ENCODE measurements at places on chromosomes 3 and 15.

GRCh38 chr15:57091636-57092035, 173.2 kb downstream of the TCF12 start:
- no peak for DNase-seq

DNA sequence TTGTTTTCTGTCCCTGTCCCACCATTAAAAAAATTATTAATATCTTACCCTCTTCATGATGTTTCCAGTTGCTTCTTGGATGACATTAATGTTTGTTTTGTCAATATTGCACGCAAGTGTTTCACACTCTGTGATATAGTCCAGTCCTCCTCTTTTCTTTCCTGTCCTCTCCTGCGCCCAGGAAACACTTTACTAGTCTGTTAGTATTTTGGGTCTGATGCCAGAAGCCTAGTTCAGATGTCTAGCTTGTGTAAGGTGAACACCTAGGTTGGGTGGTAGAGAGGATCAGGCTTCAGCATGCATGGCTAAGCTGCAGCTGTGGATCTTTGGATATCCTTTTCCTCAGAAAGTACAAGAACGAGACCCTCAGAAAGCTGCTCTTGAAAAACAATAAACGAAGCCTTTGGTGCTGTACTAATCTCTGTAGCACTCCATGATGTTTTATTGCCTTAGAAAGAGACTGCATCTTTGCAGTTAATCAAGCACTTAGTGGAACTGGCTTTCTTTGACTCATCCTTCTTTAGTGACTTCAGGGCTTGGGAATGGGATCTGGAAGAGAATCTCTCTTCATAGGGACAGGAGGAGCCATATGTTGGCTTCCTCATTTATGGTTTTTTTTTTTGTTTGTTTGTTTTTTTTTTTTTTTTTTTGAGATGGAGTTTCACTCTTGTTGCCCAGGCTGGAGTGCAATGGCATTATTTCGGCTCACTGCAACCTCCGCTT, 253.4 kb downstream of the LPP start:
- no peak for DNase-seq

DNA sequence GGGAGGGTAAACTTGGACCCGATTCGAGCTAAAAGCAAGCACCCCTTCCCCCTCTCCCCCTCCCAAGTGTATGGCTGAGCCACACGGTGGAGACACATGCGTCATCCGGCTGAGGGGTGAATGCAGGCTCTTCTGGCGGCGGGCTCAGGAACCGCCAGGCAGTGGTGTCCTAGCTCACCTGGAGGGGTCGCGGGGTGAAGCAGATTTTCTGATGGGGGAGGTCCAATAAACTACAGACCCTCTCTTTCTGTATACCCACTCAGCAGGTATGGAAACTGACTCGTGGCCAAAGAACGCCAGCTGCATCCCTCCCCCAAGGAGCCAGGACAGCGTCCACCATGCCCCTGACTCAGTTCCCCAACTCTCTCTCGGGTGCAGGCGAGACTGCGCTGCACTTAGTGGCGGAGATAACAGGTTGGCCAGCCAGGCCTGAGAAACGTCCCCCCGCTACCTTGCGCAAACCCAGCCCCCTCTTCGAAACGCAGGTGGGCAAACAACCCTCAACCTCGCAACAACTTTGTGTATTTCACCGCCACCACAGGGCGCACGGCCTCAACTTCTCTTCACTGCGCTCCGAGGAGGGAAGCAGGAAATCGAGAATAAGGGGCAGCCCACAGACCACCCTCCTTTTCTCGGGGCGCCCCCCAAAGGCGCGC, 1.3 kb downstream of the MAGI1 start:
- no peak for DNase-seq

DNA sequence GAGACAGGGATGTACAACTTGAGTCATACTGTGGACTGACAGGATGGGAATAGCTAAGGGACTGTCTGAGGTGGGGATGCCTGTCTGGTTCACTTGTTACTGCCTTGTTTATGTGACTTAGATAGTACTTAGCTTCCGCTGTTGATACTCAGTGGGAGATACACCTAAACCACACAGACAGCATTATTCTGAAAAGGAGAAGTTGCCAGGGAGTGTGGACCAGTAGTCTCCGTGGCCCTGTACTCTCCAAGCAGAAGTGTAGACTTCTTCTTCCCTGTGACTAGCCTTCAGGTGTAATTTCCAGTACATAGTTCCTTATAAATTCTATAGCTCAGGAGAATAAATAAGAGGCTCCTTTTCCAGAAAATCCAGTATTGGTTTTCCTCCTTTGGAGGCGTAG, 5.1 kb downstream of the HIGD2B start:
- DNase-seq: no peak

- DNase-seq: no peak
Measured at GRCh38 chr15:73074241-73074640, 22.0 kb downstream of the NEO1 start.

GRCh38 chr3:149186721-149187120, 34.9 kb downstream of the CP start:
- no peak for DNase-seq

DNA sequence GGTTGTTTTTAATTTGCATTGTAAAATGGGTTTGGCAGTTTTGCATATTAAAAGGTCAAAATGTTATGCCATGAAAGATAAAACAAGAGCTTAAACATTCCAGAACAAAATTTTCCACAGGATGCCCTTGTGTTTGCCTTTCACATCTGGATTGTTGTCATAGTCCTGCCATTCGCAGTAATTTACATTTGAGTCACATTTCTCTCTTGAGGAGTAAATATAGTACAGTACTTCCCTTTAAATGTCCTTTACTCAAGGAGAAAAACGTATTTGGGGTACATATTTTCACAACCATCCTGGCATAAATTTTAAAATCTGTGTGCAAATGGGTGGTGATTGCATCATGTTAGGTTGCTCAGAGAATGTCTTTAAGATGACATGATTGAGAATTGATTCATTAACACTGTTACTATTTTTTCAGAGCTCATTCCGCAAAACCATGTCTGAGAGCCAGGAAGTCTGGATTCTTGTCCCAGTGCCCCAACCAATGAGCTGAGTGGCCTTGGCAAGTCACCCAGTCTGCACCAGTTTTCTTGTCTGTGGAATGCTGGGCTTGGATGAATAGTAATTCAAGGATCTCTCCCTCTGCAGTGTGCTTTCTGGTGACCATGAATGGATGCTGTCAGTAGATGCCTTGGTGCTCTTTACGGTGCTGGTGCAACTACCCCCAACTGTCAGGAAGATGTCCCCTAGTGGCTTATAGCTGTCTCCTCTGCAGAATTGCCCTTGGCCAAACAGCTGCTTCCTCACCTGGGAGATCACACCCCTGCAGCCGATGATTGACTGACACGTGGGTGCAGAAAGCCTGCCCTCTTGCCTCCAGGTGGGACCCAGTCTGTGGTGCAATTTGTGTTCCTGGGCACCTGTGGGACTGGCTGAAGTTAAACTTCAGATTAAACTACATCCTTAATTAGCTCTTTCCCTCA, 43.0 kb downstream of the ABHD5 start:
- no peak for DNase-seq

DNA sequence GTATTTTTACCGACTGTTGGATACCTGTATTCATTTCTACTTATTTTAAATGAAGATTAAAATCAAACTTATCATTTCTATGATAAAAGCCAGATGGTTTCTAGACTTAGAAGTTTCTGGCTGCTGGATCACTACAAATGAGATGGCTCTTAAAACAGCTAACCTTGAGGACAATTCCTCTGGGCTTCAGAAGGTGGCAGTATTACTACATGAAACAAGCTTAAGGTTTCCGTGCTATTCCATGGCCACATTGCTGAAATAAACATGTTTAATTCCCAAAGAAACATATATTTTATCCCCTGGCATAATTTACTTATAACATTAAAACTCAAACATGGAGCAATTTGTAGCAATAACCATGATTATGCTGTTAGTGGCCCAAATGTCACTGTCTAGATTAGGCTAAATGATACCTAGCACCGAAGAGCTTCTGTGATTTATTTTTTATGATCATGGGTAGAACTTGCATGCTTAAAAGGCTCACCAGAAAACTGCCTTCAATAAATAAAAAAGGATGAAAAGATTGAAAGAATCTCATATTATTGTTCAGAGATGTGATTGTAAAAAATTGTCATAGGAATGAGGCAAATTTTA, 204.0 kb upstream of the NANOGP8 start:
- DNase-seq: no peak

GRCh38 chr15:27868828-27869404, 230.2 kb downstream of the OCA2 start:
- no peak for DNase-seq

- DNase-seq: no peak
Measured at GRCh38 chr15:88012233-88012632, 244.3 kb downstream of the NTRK3 start.

DNA sequence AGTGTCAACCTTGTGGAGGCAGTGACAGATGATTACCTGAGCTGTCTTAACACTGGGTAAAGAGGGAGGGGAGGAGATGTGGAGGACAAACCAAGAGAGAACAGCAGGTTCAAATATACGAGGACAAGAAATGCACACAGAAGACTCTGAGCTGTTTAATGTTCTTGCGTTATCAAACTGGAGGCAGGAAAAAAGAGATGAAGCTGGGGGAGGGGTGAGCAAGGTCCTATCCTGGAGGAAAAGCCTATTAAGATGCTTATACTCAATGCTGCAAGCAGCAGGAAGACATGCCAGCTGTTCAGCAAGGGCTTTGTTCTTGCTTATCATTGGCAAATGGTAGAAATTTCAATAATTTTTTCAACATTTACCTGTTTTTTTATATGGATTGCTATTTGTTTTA, 345.7 kb upstream of the TRIM42 start:
- DNase-seq: no peak

Measured in stimulated activated CD4-positive, alpha-beta T cell treated with anti-CD3 and anti-CD28 coated beads, Interleukin-1b, Interleukin-23, amount 100 ng/mL, for 48 hours (primary cell).